ENCODE measurements at places on chromosomes 7 and 10.

DNA sequence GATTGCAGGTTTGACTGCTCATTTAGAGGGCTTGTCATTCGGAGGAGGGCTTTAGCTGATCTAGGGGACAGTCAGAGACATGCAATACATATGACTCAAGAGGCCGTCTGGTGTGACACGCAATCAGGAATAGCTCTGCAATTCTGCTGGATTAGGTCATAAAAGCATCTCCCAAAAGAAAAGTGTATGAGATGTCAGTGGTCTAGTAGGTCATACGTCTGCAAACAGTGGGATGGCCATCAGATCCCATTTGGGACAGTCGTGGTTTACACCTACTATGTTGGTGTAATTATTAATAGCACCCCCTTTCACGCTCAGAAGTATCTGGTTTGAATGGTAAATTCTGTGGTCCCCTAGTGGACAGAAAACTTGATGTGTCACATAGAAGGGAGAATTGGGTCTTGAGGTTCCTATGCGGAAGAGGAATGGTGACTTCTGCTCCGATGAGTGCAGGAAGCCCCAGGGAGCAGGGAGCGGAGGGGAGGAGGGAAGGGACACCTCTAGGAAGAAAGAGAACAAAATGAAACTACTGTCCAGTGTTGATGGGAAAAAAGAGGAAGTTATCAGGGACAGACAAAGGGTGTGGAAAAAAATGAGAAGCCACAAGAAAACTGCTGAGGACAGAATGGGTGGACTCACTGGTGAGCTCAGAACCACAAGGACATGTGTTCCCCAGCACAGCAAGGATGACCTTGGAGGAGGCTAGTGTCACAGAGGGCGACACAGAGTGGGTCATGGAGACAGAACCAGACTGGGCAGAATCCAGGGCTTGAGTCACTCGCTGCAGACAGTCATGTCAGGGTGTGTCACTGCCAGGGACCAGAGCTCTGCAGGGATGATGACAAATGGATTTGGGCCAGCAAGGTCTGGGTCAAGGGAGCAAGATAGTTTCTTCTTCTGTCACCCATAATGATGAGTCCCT lies 59.9 kb downstream of the MAP3K8 start:
- DNase-seq: no peak

- DNase-seq: no peak
These were observed 25.3 kb downstream of the FRMPD2 start for GRCh38 chr10:48249004-48249762.

DNA sequence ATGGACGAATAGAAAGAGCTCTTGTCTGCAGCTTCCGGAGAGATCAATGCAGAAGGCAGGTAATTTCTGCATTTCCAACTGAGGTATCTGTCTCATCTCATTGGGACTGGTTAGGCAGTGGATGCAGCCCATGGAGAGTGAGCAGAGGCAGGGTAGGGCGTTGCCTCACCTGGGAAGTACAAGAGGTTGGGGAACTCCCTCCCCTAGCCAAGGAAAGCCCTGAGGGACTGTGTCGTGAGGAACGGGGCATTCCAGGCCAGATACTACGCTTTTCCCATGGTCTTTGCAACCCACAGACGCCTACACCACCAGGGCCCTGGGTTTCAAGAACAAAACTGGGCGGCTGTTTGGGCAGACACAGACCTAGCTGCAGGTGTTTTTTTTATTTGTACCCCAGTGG lies 186.3 kb downstream of the ETV1 start:
- DNase-seq: no peak

GRCh38 chr7:40549372-40550039 lies 414.7 kb downstream of the SUGCT start:
- DNase-seq: no peak

GRCh38 chr7:127239814-127240213 lies 12.9 kb downstream of the GRM8 start:
- DNase-seq: no peak

- DNase-seq: no peak
These were observed 3.5 kb upstream of the SLC35B4 start for GRCh38 chr7:134320201-134320600.

- DNase-seq: no peak
These were observed 15.7 kb downstream of the ZFAND2A start for GRCh38 chr7:1144269-1144771.

DNA sequence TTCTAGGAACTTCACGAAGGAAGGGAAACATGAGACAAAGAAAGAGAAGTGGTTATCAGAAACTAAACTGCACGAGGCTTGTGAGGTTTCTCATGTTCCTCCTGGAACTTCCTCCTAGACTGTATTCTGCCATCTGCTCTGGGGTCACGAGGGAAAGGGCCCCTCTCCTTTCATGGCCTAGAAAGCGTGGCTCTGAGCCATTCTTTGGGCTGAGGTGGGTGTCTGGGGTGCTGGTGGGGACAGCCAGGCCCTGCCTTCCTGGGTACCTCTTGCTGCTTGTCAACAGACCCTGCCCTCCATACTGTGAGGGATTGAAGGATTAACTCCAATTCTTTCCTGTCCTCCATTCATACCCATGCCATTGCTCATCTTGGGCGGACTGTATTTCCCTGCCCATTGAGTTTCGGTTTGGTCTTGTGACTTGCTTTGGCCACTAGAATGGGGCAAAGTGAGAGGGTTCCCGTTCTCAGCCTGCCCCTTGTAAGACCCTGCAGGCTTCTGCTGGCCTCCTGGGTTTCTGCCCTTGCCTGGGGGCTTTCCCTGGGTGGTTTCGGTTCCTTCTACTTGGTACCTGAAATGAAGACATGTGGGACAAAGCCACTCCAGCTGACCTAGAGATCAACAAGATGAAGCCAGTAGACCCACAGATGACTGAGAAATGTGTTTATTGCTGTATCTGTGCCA lies 14.9 kb upstream of the GIMAP8 start:
- DNase-seq: no peak

- DNase-seq: no peak
These were observed 55.2 kb upstream of the FAM133B start for GRCh38 chr7:92645114-92646061.

DNA sequence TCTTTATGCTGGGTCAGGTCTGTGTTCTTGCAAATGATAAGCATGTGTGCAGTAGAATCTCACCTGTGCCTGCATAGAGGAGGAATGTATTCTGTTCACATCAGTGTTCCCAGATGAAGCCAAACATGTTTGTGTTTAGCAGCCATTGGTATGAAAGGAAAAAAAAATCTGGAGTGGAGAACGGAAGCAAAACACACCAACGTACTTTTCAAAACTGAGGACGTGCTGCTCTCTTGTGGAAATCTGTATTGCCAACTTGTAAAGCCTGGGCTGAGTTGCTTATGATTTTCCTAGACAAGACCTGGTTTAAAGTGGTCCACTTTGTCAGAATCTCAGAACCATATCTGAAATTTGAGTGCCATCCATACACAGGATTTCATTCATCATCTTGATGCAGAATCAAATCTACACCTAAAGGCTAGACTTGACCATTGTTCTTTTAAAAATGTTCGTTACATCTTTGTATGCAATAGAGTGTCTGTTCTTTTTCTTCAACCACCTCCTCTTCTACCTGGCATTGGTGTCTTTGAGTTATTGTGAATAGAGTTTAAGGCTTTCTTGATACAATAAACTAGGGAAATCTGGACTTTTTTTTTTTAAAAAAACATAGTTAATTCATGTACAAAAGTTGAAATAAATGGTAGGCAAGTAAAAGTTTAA lies 367.7 kb downstream of the PHF14 start:
- no peak for DNase-seq

GRCh38 chr10:84012831-84013458 lies 126.4 kb upstream of the GHITM start:
- DNase-seq: no peak

GRCh38 chr10:132848291-132848701 lies 62.3 kb upstream of the NKX6-2 start:
- DNase-seq: no peak

DNA sequence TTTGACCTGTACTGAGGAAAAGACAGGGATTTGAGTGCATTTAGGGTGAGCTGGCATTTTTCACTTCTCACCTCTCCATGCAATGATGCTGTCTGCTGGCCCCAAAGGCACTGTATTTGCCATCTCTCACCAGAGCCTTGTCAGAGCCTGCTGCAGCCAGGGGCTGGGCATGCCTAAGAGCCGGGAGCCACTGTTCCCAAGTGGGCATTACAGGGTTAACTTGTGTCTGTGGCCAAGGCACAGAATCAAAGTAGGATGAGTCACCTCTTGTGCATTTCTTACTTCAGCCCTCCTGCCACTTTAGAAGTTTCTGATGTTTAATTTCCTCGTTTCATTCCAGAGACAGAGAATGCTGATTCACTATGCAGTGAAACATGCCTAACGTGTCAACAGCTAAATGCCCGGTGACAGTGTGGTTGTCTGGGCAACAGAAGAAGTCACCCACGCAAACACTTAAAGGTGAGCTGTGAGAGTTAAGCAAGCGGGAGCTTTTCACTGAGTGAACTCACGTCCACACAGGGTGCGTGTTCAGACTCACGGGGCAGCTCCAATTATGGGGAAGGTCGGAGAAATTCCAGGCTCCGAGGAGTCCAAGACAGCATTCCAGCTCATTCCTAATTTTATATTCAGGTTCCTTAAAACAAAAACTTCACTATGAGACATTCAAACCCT lies 57.1 kb upstream of the IGFBP3 start:
- no peak for DNase-seq

Measured in activated CD4-positive, alpha-beta T cell treated with anti-CD3 and anti-CD28 coated beads, Interleukin-2, amount 50 U/mL, for 24 hours (primary cell).